ENCODE measurements at places on chromosomes 11 and 22.

DNA sequence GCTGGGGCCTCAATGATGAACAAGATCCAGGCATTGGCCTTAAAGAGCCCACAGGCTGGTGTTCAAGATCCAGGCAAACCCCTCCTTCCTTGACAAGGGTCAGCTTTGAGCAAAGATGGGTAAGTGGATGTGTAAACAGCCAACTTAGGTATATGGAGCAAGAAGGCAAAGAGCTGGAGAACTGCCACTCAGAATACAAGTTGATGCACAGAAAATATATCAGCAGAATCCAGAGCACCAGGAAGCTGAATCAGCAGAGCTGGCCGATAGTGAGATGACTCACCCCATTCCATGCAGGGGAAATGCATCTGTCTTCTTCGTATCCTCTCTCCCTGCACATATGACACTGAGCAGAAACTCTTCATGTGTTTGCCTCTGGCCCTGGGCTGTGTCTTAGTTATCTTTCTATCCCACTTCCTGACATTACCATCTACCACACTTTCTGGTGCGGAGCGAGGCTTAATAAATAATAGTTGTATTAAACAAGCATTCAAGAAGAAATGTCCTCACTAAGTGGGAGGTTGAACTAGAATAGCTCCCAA lies 57.8 kb downstream of the ENDOD1 start:
- no peak for DNase-seq

GRCh38 chr22:26893173-26894110 lies 236.1 kb downstream of the MIAT start:
- no peak for DNase-seq

DNA sequence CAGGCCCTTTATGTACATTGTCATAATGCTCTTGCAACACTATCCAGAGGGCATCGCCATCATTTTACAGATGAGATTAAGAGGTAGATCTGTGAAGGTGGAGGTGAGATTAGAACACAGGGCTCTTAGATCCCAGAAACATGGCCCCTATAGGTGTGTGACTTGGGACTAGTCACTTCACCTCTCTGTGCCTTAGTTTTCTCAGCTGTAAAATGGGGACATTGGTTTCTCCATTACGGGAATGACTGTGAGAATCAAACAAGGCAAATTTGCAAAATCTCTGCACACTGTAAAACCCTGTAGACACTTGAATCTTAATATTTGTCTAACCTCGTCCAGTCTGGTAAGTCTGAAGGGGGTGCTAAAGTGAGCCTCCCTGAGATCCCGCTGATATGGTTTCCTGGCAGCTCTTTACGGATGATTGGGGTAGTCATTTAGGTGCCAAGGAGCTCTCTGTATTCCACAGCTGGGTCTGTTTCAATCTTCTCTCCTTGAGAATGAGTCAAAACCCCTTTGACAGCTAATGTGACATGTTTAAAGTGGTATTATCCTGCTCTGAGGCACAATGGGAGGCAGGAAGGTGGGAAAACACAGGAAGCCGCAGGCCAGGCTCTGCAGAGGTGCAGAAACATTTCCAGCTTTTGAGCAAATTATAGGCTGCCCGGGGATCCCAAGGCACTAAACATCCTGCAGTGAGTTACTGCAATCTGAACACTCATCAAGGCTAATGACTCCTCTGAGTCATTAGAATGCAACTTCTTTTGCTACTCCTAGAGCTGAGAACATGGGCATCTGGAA lies 140.8 kb downstream of the CCDC81 start:
- no peak for DNase-seq

GRCh38 chr11:8839306-8839956 lies 71.6 kb upstream of the AKIP1 start:
- DNase-seq: no peak

Data from stimulated activated CD8-positive, alpha-beta memory T cell treated with anti-CD3 and anti-CD28 coated beads, Interleukin-15, amount 100 ng/mL, for 4 hours (primary cell).